Stimulated activated naive CD4-positive, alpha-beta T cell (primary cell): ENCODE measurements at places on chromosomes 11 and 22.
A peak's percentile ranks its signal among the peaks of the same experiment; 100 is the strongest.

DNA sequence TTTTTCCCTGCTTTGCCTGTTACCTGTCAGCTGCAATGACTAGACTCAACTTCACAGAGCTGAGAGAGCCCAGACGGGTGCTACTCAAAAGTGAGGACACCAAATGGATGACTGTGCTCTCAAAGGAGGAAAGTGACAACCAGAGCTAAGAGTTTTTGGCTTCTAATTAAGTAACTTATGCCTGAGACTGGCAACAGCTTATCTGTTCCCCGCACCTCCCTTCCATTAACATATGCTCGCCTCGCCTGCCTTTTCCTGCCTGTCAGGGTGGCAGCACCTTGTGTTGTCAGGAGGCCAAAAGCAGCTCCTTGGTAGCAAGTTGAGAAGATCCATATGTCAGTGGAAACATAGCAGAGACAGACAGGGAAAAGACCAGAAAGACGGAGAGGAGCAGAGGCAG is 573.9 kb upstream of the KIRREL3 start:
- no peak for DNase-seq

DNA sequence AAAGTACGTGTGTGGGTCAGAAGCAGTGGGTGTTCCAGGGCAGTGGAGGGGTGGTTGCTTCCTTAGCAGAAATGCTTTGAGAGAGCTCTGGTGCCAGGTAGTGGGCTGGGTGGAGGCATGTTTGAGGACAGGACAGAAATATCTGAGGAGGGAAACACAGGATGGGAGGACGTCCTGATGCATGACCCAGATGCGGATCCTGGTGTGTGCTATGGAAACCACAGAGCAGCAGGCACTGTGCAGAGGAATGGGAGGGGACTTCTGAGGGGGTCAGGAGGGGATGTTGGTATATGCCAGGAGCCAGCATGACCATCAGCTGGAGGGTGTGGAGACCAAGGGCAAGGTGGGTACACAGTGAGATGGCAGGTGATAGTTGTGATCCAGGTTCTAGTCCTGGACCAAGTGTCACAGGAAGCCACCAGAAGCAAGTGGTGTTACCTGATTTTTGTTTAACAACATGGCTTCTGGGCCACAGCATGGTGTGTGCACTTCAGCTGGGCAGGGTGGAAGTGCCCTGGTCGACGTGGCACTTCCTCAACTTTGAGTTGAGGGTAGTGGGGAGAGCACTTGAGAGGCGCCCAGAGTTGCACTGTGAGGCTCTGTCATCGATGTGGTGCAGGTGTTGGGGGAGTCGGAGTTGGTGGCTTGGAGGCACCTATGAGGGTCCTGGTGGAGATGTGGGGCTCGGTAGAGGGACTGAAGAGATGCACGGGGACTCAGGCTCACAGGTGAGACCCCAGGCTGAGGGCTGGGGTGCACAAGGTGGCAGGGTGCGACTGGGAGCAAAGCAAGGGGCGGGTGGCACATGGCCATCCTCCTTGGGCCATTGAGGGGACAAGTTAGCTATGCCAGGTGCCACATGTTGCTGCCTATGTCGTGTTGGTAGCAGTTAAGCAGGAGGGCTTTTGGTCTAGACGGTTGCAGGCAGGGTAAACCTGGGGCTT is 7.5 kb downstream of the DGCR8 start:
- DNase-seq, result no peak

- DNase-seq, result no peak
These were observed 76.4 kb upstream of the MTNR1B start for GRCh38 chr11:92892802-92893684.

DNA sequence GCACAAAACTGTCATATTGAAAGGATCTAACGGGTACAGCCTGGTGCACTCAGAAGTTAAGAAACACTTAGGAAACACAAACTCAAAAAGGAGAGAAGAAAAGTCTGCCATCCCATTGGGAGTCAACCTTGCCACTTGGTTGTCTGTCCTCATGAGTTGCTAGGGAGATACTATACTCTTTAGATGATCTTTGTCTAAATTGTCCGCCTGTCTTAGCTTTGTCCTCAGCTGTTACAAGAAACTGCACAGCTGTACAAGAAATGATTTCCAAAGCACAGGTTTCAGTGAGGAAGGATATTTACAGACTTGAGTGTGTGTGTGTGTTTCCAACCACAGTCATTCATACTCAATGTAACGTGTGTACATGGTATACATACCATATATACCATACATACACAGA is 169.2 kb upstream of the CCDC90B start:
- no peak for DNase-seq

- no peak for DNase-seq
These were observed 144.6 kb downstream of the LDLRAD3 start for GRCh38 chr11:36088266-36088972.

DNA sequence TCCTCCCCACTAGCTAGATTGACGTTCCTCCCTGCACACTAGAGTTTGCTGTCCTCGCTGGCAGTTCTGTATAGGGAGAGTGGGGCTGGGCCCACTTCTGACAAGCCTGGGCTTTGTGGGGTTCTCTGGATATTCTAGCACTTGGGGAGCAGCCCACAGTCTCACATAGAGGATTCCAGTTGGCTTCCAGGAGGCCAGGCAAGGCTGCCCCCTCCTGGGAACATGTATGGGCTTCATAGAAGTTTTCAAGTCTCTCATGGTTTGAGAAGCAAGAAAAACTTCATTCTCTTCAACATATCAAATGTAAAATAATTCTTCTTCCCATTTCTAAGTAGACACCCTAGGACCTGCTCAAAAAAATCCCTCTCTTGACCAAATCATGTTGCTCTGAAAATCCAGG is 87.5 kb downstream of the NAV2 start:
- DNase-seq, result no peak

GRCh38 chr11:69903211-69903610 is 84.0 kb upstream of the FGF3 start:
- DNase-seq, result no peak

DNA sequence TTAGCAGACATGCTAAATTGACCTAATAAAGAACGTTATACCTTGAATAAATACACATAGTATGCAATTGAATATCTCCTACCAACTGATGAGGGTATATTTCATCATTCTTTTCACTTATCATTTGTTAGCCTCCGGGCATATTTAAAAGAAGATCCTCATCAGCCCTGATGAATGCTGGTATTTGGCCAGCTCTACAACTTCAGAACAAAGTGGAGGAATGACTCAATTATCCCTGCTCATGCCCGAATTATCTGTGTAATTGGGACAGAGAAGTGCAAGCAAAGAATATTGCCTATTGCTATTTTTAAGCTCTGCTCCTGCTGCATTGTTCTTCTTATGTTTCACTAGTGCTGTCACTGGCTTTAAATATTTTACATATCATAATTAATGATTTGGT is 622.1 kb downstream of the METTL15 start:
- no peak for DNase-seq

- DNase-seq, result peak; percentile 43
These were observed 87.8 kb downstream of the CACNA1I start for GRCh38 chr22:39658367-39658766.

- no peak for DNase-seq
These were observed 8.2 kb downstream of the PHF21A start for GRCh38 chr11:46112961-46113607.

GRCh38 chr22:24370401-24370800 is 57.0 kb upstream of the ADORA2A start:
- DNase-seq, result no peak

DNA sequence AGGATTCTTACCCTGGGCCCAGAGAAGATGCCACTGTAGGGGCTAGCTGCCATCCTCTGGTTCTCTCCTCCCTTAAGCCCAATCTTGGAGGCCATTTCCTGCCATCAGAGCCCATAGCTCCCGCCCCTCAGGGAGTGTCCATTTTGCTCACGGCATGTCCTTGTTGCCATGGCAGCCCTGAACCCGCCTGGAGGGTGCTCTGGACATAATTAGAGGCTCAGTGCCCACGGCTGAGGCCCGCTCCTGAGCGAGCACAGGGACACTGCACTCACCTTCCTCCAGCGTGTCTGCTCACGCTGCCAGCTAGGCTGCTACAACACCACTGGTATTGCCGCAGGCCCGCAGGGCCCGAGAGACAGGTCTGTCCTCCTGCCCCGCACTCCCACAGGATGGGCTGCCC is 11.1 kb upstream of the SUSD2 start:
- DNase-seq, result no peak

GRCh38 chr22:44099696-44100095 is 75.6 kb downstream of the PARVB start:
- no peak for DNase-seq

- DNase-seq, result no peak
These were observed 403.1 kb upstream of the CCDC90B start for GRCh38 chr11:83689144-83689780.

GRCh38 chr11:73972620-73973449 is 9.8 kb downstream of the UCP2 start:
- DNase-seq, result no peak

DNA sequence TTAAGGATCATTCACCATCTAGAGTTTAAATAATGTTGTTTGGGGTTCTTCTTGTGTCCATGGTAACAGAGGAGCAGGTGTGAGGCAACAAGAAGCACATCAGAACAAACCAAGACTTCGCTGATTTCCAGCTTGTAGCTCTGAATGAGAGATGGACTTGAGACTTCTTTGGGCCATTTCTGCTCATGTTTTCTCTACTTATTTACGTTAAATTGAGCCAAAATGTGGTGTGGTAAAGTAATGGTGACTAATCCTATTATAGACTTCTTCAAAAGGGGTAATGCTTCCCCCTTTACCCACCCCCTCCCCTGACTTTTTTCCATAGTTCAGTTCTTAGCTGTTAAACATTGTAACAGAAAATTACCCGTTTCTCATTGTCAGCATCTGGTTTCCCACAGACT is 65.2 kb downstream of the CSTPP1 start:
- DNase-seq, result no peak

- DNase-seq, result no peak
These were observed 97.7 kb upstream of the SORL1-AS1 start for GRCh38 chr11:121550247-121551030.

GRCh38 chr11:125312391-125312790 is 147.8 kb downstream of the PKNOX2 start:
- no peak for DNase-seq

DNA sequence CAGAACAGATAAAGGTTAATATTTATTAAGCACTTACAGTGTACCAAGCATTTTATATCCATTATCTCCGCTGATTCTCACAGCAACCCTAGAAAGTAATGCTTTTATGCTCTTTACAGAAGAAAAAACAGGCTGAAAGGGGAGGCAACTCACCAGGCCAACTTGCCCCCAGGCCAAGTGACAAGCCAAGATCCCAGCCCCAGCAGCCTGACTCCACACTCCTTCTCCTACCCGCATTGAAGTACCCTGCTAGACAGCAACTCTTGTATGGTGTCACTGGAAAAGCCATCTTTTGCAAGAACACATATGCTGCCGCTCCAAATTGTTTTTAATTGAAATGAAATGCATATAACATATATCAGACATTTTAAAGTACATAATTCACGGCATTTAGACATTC is 25.6 kb downstream of the SMCO4 start:
- no peak for DNase-seq

GRCh38 chr11:122085264-122085663 is 30.8 kb downstream of the BLID start:
- DNase-seq, result no peak

GRCh38 chr11:79512706-79513469 is 72.1 kb upstream of the TENM4 start:
- DNase-seq, result no peak

- DNase-seq, result no peak
These were observed 48.7 kb downstream of the IGLL1 start for GRCh38 chr22:23531283-23531956.

GRCh38 chr22:23180893-23181720 is 798 bp downstream of the BCR start:
- DNase-seq, result peak; percentile 55

DNA sequence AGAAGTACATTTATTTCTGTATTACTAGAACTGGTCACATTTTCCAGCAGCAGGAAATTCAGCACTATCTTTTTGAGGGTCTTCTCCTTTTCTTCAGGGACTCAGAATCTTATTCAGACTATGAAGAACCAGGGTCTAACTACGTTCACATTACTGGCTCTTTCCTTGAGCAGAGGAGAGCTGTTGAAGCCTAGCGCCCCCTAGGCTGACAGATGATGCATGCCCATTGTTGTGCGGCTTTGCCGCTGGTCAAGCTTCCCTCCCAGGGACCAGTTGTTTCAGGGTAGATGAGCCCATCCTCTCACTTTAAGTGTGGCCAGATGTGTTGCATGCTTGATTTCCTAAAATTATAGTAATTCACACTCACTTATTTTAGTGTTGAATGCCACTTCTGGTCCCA is 168.2 kb upstream of the PDGFD start:
- DNase-seq, result no peak

DNA sequence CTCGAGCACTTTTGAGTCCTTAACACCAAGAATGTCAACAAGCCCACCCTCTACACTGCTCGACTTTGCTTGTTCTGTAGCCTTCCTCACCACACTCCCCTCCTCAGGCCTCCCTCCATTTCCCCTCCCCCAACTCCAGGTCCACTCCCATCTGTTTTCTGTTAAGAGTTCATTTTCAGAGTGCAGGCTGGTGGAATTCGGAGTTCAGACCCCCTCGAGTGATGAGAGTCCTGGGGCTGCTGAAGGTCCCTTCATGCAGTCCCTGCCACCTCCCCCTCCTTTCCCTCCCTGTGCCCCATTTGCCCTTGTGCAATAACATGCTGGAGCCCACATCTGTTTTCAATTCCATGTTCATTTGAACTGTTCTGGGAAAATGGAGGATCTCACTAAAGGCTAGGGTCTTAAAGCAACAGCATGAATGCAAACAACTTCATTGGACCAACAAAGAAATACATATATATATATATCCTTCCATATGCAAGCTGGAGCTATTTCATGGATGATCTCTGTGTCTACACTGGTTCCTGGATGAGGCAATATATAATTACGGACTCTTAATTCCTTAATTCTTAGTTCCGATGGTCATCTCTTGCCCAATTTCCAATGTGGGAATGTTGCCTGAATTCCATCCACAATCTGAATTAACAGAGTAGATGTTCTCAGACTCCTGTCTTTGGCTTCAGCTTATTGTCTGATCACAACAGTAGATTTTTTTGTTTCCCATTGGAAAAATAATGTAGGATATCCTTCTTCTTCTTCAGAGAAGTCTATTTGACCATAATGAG is 340.4 kb downstream of the ETS1 start:
- no peak for DNase-seq

DNA sequence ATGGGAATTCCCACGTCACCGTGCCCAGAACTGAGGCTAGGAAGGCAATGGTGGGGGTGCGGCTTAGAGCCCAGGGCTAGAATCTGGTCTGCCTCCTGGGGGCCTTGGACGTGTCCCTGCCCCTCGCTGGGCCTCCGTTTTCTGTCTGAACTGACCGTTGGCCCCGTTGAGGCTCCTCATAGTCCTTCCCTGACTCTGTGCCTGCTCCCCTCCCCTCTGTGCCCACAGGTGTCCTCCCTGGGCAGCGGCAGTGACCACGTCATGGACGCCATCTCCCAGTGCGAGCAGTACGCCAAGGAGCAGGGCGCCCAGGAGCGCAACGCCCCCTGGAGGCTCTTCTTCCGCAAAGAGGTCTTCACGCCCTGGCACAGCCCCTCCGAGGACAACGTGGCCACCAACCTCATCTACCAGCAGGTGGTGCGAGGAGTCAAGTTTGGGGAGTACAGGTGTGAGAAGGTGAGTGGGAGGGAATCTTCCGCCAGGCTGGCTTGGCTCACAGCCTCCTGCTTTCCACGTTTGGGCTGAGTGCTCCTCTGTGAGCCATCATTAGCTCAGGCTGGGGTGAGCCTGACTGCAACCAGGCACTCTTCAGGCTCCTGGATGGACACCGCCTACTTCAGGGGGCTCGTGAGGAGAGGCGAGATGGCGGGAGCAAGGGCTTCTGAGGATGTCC is 63.9 kb downstream of the MYO7A start:
- DNase-seq, result peak; percentile 26

- no peak for DNase-seq
These were observed 16.5 kb downstream of the SCYL1 start for GRCh38 chr11:65541093-65541982.

GRCh38 chr22:17880020-17880419 is 105.8 kb upstream of the BID start:
- DNase-seq, result no peak
